Thoracic aorta (tissue), 2 donors: ENCODE measurements at places on chromosomes 12 and 14.

DNA sequence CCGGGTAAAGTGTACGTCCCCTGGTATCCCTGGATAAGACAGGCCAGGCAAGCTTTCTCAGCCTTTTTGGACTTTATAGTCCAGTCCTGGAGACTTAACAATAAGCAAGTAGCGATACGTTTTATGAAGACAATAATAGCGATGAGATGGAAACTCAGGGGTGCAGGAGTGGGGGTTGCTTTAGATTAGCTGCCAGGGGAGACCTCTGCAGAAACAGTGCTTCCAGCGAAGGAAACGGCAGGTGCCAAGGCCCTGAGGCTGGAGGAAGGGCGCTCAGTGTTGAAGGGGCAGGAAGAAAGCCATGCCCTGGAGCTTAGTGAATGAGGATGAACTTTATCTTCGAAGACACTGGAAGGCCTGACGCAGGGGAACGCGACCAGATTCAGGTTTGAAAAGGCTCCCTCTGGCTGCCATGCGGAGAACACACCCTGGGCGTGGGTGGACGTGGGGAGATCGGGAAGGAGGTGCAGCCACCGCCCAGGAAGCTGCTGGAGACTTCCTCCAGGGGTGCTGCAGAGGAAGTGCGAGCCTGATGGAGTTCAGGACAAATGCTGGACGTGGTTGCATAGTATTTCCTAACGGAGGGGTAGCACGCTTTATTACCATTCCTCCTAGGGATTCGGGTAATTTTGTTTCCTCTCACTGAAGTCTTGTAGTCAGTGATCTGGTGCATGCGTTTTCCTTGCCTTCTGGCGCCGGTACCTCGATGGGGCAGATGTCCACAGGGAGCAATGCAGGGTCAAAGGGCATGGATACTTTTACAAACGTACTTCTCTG is 26.1 kb upstream of the UBC start:
- peak overlapping the region; percentile 79 for H3K4me3 ChIP-seq
- peak; percentile 57 for DNase-seq
- peaks cover 10% of the 10 kb centered on the region for H3K4me1 ChIP-seq
- peak overlapping the region; percentile 95 for H3K27ac ChIP-seq
- no peaks in the 10 kb centered on the region for H3K36me3 ChIP-seq

- H3K36me3 ChIP-seq, result no peaks in the 10 kb centered on the region
- DNase-seq, result no peak
- no peak overlapping the region for H3K4me3 ChIP-seq
- H3K4me1 ChIP-seq, result no peaks in the 10 kb centered on the region
- H3K27me3 ChIP-seq, result no peaks in the 10 kb centered on the region
These were observed 27.7 kb upstream of the TMED10 start for GRCh38 chr14:75204116-75204515.

DNA sequence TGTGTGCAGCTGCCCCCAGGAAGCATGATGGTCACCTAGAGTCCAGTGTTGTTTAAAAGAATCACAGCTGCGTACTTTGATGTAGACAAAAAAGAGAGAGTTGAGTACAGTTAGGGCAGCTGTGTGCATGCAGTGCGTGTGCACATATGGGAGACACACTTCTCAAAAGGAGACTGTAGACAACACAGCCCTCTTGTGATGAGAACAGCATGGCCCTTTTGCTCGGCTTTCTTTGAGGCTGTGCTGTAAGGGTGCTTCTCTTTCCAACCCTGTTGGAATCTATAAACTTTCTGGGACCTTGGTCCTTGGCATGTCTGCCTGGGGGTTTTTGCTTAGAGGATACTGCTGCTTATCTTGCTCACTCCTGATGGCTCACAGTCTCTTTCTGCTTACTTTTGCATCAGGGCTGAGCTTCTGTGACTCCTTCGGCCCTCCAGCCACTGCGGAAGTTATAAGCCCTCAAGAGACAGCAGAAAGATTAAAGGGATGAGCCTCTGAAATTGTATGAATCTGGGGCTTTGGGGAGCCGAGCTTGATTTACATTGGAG is 102.9 kb downstream of the DYRK2 start:
- H3K4me1 ChIP-seq, result no peaks in the 10 kb centered on the region
- no peaks in the 10 kb centered on the region for H3K36me3 ChIP-seq
- H3K4me3 ChIP-seq, result no peak overlapping the region
- H3K27me3 ChIP-seq, result no peaks in the 10 kb centered on the region

DNA sequence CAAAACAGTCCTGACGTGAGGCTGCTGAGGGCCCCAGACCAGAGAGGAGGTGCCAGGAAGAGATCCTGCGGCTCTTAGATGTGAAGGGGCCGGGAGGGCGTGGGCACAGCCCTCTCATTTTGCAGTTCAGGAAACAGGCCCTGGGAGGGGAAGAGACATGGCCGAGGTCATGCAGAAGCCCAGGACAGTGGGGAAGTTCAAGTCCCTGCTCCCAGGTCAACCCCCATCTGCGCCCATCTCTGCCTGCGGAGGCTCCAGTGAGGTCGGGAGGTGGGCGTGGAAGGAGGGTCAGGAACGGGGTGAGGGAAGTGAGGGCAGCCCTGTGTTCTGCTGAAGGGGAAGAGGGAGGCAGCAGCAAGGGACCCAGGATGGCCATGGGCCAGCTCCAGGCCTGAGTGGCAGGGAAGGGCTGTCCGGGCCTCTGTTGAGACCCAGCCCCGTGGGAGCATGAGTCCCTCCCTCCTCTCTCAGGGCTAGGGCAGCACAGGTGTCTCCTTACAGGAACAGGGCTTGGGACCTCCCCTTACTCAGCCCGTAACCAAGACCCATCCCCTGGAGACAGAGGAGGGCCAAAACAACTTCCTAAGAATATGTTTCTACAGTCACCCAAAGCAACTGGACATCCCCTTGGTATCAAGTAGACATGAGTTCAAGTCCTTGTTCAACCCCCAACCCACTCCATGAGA is 90.8 kb downstream of the LGMN start:
- H3K36me3 ChIP-seq, result peaks cover 35% of the 10 kb centered on the region
- H3K27me3 ChIP-seq, result no peaks in the 10 kb centered on the region
- peak overlapping the region; percentile 52 for H3K27ac ChIP-seq
- H3K4me1 ChIP-seq, result peaks cover 3% of the 10 kb centered on the region
- no peak for DNase-seq
- H3K4me3 ChIP-seq, result no peak overlapping the region

DNA sequence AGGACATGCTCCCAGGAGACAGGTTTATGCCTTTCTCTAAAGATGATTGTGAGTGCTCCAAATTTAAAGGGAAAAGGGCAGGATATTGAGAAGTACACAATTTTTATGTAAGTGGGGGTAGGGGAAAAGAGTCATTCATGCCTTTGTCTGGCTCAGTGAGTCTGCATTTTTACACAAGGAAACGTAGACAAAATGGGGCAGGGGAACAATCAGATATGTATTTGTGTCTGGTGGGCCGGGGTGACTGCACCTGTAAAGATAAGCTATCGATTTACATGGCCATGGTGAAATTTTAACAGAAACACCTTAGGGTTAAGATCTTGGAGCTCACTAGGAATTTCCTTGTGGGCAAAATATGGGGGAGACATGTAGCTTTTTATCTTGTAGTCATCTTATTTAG is 123.6 kb downstream of the VRK1 start:
- no peak for DNase-seq
- no peak overlapping the region for H3K4me3 ChIP-seq
- no peaks in the 10 kb centered on the region for H3K27me3 ChIP-seq

GRCh38 chr12:50517421-50518048 is 12.8 kb downstream of the DIP2B start:
- no peak overlapping the region for H3K27ac ChIP-seq
- H3K36me3 ChIP-seq, result no peaks in the 10 kb centered on the region
- peaks cover 8% of the 10 kb centered on the region for H3K4me1 ChIP-seq
- H3K27me3 ChIP-seq, result no peaks in the 10 kb centered on the region
- H3K4me3 ChIP-seq, result no peak overlapping the region

GRCh38 chr12:105109465-105110212 is 2.1 kb downstream of the WASHC4 start:
- no peak for DNase-seq
- no peak overlapping the region for H3K27ac ChIP-seq
- peaks cover 32% of the 10 kb centered on the region for H3K4me1 ChIP-seq
- H3K36me3 ChIP-seq, result peaks cover 4% of the 10 kb centered on the region
- H3K27me3 ChIP-seq, result no peaks in the 10 kb centered on the region
- H3K4me3 ChIP-seq, result peak overlapping the region; percentile 91

- H3K27me3 ChIP-seq, result no peaks in the 10 kb centered on the region
- no peaks in the 10 kb centered on the region for H3K36me3 ChIP-seq
- no peak overlapping the region for H3K27ac ChIP-seq
- no peak overlapping the region for H3K4me3 ChIP-seq
These were observed 137.9 kb upstream of the CPSF6 start for GRCh38 chr12:69101505-69101904.

DNA sequence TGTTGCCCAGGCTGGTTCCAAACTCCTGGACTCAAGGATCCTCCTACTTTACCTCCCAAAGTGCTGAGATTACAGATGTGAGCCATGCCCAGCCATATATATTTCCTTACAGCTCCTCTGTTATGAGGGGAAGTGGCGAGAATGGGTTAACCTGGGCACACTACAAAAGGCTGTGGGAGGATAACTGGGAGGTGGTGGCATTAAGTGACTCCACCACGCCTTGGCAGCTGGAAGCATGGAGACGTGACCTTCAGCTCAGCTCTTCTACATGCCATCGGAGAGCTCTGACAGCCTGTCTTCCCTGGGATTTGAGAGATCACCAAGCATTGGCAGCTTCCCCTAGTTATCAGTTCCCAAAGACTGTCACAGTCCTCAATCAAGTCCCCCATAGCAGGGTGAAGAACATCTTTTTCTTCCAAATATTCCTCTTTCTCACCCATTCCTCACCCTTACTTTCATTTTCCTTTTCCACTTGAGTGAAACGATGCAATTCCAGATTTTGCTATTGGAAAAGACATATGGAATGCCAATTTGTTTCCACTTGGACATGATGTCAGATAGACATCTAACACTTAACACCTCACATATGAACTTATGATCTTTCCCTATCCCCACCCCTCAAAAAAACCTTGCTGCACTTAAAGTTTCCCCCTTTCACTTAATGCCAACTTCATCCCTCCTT is 48.5 kb downstream of the PHLDA1 start:
- H3K36me3 ChIP-seq, result no peaks in the 10 kb centered on the region
- H3K4me3 ChIP-seq, result peak overlapping the region; percentile 70
- no peak for DNase-seq
- peak overlapping the region; percentile 16 for H3K27ac ChIP-seq
- peaks cover 17% of the 10 kb centered on the region for H3K4me1 ChIP-seq
- H3K27me3 ChIP-seq, result no peaks in the 10 kb centered on the region

DNA sequence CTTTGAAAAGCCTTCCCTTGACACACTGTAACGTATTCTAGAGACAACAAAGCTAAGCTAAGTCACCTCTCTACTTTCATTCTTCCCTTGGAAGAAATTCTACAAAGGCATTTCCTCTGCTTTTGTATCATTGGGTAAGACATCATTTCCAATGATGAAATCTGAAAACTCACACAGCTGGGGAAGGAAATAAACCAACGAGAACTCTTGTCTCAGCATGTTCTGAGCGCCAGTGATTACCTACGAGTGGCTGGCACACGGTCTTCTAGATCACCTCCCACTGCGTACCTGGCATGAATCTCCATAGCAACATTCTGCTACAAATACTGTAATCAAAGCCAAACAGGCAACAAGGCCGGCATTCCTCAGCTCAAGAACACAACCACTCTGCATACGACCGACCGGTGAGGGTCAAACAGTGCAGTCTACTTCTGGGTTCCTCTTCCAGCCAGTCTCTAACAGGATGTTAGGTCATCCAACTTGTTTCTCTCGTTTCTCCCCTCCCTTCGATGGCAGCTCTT is 7.6 kb downstream of the VPS37B start:
- H3K4me3 ChIP-seq, result peak overlapping the region; percentile 40
- H3K27me3 ChIP-seq, result no peaks in the 10 kb centered on the region
- H3K4me1 ChIP-seq, result peaks cover 48% of the 10 kb centered on the region
- H3K36me3 ChIP-seq, result no peaks in the 10 kb centered on the region

- no peak overlapping the region for H3K4me3 ChIP-seq
- DNase-seq, result no peak
- H3K4me1 ChIP-seq, result peaks cover 3% of the 10 kb centered on the region
- H3K36me3 ChIP-seq, result peaks cover 5% of the 10 kb centered on the region
These were observed 80.3 kb downstream of the WDR20 start for GRCh38 chr14:102220031-102220430.

- no peaks in the 10 kb centered on the region for H3K27me3 ChIP-seq
- DNase-seq, result no peak
- no peak overlapping the region for H3K27ac ChIP-seq
- no peaks in the 10 kb centered on the region for H3K4me1 ChIP-seq
- no peak overlapping the region for H3K4me3 ChIP-seq
These were observed 415.4 kb upstream of the CCDC196 start for GRCh38 chr14:66070542-66071319.

GRCh38 chr12:126095748-126096510 is 1030.7 kb downstream of the AACS start:
- no peaks in the 10 kb centered on the region for H3K4me1 ChIP-seq
- DNase-seq, result no peak
- H3K36me3 ChIP-seq, result no peaks in the 10 kb centered on the region

DNA sequence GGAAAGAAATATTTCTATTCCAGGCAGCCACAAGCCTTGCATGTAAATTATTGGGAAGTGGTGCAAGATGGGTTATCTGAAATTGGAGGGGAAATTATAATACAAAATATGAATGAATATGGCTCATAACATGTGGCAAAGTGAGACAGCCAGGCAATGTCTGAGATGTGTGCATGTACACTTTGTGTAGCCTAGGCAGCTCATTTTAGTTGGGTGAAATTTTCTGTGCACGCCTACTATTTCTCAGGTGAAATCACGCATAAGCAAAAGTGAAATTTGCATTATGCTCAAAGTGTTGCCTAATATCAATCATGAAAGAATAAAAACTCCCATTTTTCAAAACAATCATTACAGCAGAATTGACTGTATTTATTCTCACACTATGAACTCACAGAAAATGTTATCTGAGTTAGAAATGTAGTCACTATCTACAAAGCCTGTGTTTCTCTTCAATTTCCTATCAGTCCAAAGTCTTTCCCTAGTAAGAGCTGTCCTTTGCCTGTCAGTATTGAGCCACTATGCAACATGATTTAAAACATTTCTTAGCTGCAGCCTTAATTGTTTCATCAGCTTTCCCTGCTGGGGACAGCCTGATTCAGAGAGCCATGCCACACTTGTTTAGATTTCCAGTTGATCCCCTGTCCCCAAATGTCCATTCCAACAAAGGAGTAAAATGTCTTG is 80.7 kb downstream of the EPS8 start:
- peaks cover 23% of the 10 kb centered on the region for H3K4me1 ChIP-seq
- no peak overlapping the region for H3K27ac ChIP-seq
- no peak for DNase-seq
- no peaks in the 10 kb centered on the region for H3K36me3 ChIP-seq
- H3K27me3 ChIP-seq, result no peaks in the 10 kb centered on the region

DNA sequence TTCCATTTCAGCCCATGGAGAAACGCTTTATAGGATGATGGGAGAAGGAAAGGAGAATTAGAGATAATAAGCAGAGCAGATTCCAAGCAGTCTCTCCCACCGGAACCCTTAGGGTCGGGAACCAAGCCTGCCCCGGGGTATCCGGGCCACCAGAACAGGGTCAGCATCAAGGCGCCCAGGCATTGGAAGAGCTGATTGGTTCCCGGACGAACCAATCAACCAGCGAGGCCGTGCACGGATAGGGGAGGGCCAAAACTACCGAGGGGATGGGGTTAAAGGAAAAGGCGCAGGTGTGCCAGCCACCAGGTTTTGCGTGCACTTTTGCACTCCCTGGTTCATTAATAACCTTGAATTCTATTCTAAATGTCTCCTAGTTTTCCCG is 1.7 kb downstream of the PPM1H start:
- no peaks in the 10 kb centered on the region for H3K27me3 ChIP-seq
- H3K4me3 ChIP-seq, result peak overlapping the region; percentile 75
- H3K4me1 ChIP-seq, result no peaks in the 10 kb centered on the region
- no peaks in the 10 kb centered on the region for H3K36me3 ChIP-seq
- H3K27ac ChIP-seq, result no peak overlapping the region
